T-helper 17 cell (primary cell): ENCODE measurements at places on chromosomes 5 and 9.

GRCh38 chr5:10892147-10892910, 131.3 kb upstream of the DAP start:
- DNase-seq, result no peak

GRCh38 chr5:158174918-158175851, 316.2 kb upstream of the CLINT1 start:
- DNase-seq, result no peak

DNA sequence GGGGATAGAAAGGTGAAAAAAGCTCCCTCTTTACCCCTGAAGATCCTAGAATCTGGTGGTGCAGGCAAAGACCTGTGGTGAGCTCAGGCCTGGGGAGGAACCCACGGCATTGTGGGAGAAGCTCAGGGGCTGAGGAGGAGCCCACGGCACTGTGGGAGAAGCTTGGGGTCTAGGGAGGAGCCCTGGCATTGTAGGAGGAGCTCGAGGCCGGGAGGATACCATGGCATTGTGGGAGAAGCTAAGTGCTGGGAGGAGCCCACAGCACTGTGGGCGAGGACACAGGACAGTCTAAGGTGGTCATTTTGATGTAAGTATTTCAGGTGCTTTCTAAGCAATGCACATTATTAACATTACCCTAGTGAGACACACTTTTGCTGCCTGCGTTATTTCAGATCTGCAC, 179.7 kb downstream of the HSD17B3 start:
- no peak for DNase-seq

DNA sequence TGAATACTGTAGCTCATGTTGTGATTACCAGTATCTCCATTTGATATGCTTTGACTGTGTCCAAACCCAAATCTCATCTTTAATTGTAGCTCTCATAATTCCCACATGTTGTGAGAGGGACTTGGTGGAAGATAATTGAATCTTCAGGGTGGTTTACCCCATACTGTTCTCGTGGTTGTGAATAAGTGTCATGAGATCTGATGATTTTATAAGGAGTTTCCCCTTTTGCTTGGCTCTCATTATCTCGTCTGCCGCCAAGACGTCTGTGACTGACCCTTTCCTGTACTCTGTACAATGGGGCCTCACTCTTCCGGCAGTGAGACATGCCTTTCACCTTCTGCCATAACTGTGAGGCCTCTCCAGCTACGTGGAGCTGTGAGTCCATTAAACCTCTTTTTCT, 59.3 kb downstream of the TRIO start:
- no peak for DNase-seq

DNA sequence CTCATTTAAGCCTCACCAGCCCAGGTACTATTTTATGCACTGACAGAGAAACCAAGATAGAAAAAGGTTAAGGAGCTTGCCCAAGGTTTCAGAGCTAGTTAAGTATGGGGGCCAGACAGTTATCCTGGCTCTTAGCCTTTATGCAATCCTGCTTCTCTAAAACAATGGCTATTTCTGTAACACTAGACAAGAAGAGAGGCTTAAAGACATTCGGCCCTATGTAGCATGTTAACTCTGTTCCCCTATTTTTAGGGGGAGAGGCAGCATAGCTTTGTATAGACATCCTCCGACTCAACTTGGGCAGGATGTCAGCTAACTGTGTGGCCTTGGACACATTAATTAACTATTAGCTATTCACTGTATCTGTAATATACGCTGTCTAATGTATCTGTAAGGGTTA, 54.6 kb downstream of the LHFPL2 start:
- no peak for DNase-seq

- DNase-seq, result no peak
Observed at GRCh38 chr5:1324719-1325190, 20.1 kb downstream of the CLPTM1L start.
